CD4-positive, CD25-positive, alpha-beta regulatory T cell (primary cell): ENCODE measurements at places on chromosomes 11 and 22. TPM values are rescaled to one million over a fixed set of nuclear protein-coding genes. Genes with fewer than 3 reads are reported as not detected.

Gene CREBZF
- polyA plus RNA-seq: 12.1 TPM

Gene MISFA
- not detected for polyA plus RNA-seq

Gene SMIM35
- polyA plus RNA-seq: 1.00 TPM

DNA sequence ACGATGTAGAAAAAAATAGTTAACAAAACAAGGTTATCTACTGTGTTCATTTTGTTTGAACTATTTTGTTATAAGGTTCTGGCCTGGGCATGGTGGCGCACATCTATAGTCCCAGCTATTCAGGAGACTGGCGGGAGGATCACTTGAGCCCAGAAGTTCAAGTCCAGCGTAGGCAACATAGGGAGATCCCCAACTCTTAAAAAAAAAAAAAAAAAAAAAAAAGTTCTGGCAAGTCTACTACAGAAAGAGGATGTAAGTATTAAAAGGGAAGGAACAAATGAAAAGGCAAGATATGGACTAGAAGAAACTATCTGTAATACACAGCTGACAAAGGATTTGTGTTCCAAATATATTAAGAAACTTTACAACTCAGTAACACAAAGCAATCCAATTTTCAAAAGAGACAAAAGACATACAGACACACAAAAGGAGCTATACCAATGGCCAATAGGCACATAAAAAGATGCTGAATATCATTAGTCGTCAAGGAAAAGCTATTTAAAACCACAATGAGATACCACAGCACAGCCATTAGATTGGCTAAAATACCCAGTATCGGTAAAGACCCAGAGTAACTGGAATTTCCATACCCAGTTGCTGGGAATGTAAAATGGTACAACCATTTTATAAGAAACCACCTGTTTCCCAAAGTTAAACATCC lies 27.4 kb downstream of the RRAS2 start:
- no peak for DNase-seq
- no peak overlapping the region for H3K27ac ChIP-seq
- no peak overlapping the region for H3K4me3 ChIP-seq
- no peaks in the 10 kb centered on the region for H3K4me1 ChIP-seq
- no peaks in the 10 kb centered on the region for H3K36me3 ChIP-seq
- H3K27me3 ChIP-seq: no peaks in the 10 kb centered on the region

Gene TSG101
- polyA plus RNA-seq: 62.8 TPM
